Neural crest cell (in vitro differentiated cells): ENCODE measurements at places on chromosomes 7 and 10.
A peak's percentile ranks its signal among the peaks of the same experiment; 100 is the strongest.

DNA sequence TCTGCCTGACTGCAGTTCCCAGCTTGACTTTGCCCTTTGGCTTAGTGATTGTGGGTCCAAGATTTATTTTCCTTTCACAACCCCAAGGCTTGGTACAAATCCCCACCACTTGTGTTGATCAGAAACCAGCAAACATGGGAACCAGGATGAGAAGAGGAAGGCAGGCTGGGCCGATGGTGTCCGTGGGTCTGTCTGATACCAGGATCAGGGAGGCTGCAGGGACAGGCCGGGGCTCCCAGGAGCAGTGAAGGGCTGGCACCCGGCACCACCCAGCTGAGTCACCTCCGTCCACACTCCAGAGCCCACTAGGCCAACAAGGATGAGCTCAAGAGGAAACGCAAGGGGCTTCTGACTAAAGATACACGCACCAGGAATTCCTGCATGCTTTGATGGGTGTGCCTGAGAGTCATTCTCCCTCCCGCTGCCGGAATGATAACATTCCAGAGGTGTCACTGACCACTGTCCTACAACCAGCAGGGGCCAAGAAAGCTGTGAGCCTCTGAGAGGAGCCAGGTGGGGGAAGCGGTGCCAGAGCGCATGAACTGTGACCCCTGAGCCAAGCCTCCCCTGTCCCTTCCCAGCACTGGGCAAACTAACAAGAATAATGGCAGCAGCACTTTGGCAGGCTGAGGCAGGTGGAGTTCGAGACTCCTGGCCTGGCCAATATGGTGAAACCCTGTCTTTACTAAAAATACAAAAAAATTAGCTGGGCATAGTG lies 29.2 kb upstream of the PROSER2 start:
- H3K27me3 ChIP-seq, result no peaks in the 10 kb centered on the region
- no peak overlapping the region for H3K4me3 ChIP-seq
- H3K36me3 ChIP-seq, result peaks cover 2% of the 10 kb centered on the region
- no peak for DNase-seq
- no peak overlapping the region for H3K27ac ChIP-seq

GRCh38 chr10:93554760-93555432 lies 11.6 kb upstream of the FFAR4 start:
- no peak overlapping the region for H3K27ac ChIP-seq
- peaks cover 3% of the 10 kb centered on the region for H3K27me3 ChIP-seq
- H3K4me3 ChIP-seq, result no peak overlapping the region
- DNase-seq, result peak; percentile 85

GRCh38 chr10:8054494-8055407 lies at the start of gene GATA3:
TSS of gene GATA3 (plus strand) at chr10:8054688. CDS start at chr10:8055656, 968 bp downstream.
- peaks cover 17% of the 10 kb centered on the region for H3K4me1 ChIP-seq
- peaks cover 95% of the 10 kb centered on the region for H3K27me3 ChIP-seq
- no peak for DNase-seq
- H3K36me3 ChIP-seq, result peaks cover 2% of the 10 kb centered on the region

GRCh38 chr10:78866731-78867554 lies 201.8 kb upstream of the ZMIZ1 start:
- peaks cover 5% of the 10 kb centered on the region for H3K4me1 ChIP-seq
- H3K27ac ChIP-seq, result peak overlapping the region; percentile 85
- no peaks in the 10 kb centered on the region for H3K36me3 ChIP-seq
- H3K27me3 ChIP-seq, result no peaks in the 10 kb centered on the region
- H3K4me3 ChIP-seq, result no peak overlapping the region
- no peak for DNase-seq

DNA sequence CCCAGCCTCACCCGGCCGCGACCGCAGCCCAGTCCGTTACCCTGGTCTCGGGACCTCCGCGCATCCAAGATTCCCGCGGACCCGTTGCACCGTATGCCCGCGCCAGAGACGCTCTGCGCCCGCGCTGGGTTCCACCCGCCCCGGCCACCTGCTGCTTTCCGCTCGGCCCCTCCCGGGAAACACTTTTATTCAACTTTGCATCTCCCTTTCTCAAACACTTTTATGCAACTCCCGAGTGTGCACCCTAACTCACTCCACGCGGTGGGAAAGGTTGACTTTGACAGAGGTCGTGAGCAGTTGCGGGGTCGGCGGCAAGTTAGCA lies at the start of gene ODAD2:
ODAD2 (minus strand) TSS at position 126 of the 322 bp plus-strand sequence. CDS start 3,937 bp downstream, outside the sequence.
- no peaks in the 10 kb centered on the region for H3K27me3 ChIP-seq
- peak within 1 kb of the TSS; percentile 96 for H3K4me3 ChIP-seq
- peak within 1 kb of the TSS; percentile 96 for H3K27ac ChIP-seq
- no peaks in the 10 kb centered on the region for H3K36me3 ChIP-seq
- DNase-seq, result no peak

DNA sequence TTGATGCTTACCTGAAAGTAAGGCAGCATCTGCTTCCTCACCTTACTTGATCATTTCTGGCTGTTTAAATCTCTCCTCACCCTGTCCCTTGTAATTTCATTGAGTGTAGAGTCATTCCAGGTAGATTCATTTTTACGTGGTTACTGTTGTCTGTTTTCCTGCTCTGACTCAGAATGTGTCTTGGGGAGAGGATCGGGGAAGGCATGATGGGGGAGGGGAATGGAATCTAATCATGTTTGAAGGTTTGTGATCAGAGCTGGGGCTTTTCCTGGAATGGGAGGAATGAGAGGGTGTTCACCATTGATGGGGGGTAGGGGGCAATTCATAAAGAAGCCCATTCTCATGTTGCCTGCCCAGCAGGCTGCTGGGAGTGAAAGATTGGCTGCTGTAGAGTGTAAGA lies 18.7 kb downstream of the SEC24C start:
- no peaks in the 10 kb centered on the region for H3K4me1 ChIP-seq
- DNase-seq, result no peak
- H3K4me3 ChIP-seq, result no peak overlapping the region
- no peaks in the 10 kb centered on the region for H3K27me3 ChIP-seq
- H3K27ac ChIP-seq, result no peak overlapping the region
